Kidney epithelial cell (primary cell): ENCODE measurements at places on chromosomes 1 and 21. TPM values are rescaled to one million over a fixed set of nuclear protein-coding genes. Genes with fewer than 3 reads are reported as not detected.

The IQCC gene
- total RNA-seq, result 2.5 and 5.3 TPM in 2 replicates

The SDHB gene
- 109 and 122 TPM in 2 replicates for total RNA-seq

The CHAF1B gene
- 3.3 and 3.6 TPM in 2 replicates for total RNA-seq

The STRIP1 gene
- 32.9 and 41.0 TPM in 2 replicates for total RNA-seq

The NBPF1 gene
- total RNA-seq, result 50.3 and 50.6 TPM in 2 replicates

The TMEM240 gene
- 2.8 and 3.9 TPM in 2 replicates for total RNA-seq

The MAP1LC3C gene
- 0.27 TPM in 1 of 2 replicates, not detected in the other for total RNA-seq

The OR2L13 gene
- not detected in 2 replicates for total RNA-seq

The DNAJC16 gene
- total RNA-seq, result 21.7 and 31.7 TPM in 2 replicates

The KCND3 gene
- total RNA-seq, result under 0.01 TPM in 2 replicates

The ZNF683 gene
- total RNA-seq, result not detected in 2 replicates

The CAPN8 gene
- total RNA-seq, result not detected in 2 replicates

The FBLIM1 gene
- total RNA-seq, result 364 and 458 TPM in 2 replicates

The CAMK1G gene
- 0.14 and 0.21 TPM in 2 replicates for total RNA-seq

The AADACL3 gene
- not detected in 2 replicates for total RNA-seq

The MCOLN2 gene
- 0.46 and 0.55 TPM in 2 replicates for total RNA-seq

The HSF2BP gene
- total RNA-seq, result 3.4 and 3.5 TPM in 2 replicates

The LEMD1 gene
- total RNA-seq, result 4.3 and 5.1 TPM in 2 replicates

The AK4 gene
- total RNA-seq, result 15.4 and 25.2 TPM in 2 replicates

The TNFRSF25 gene
- total RNA-seq, result 18.2 and 20.2 TPM in 2 replicates

The SYNC gene
- total RNA-seq, result 2.7 and 3.8 TPM in 2 replicates

GRCh38 chr1:27099587-27100334 is 55.2 kb downstream of the SLC9A1 start:
- DNase-seq, result no peak

DNA sequence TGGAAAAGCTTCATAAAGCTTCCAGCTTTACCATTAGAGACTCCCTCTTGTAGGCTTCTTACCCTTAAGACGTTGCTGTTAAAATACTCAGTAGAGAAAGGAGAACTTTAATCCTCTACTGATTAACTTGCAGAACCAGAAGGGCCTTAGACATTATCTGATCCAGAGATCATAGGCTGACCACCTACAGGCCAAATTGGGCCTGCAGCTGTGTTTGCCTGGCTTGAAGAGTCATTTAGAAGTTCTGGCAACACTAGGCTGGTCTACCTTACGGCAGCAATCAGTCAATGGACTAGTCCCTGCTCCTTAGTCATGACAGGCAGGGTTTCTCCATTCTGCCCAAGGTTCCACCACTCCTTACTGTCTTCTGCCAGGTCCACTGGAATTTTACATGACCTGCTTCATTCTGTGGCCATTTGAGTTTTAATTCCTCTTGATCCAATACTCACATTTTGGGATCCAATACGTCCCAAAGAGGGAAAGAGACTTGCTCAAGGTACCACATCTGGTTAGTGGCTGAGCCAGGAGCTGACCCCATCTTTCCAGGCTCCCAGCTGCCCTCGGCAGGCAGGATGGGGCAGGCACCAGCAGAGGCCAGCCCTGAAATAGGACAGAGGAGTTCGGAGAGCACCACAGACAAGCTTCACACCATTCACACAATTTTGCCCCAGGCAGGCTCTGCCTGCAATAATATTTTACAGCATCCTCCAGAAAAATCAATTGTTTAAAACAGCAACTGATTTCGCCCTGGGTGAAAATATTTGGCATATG is 96.8 kb downstream of the TNR start:
- no peak for DNase-seq

DNA sequence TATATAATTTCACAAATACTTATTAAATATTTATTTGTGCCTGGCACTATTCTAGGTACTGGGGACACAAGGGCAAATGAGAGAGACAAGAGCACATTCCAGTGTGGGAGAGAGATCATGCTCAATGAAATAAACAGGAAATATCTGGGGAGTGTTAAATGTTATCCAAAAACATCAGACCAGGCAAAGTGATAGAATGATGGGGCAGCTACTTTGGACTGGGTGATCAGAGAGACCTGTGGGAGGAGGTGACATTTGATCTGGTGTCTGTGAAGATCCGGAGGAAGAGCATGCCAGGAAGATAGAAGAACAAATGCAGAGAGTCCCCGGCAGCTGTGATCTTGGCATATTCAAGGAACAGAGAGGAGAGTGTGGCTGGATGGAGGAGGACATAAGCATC is 27.5 kb upstream of the GNG12 start:
- no peak for DNase-seq

GRCh38 chr1:58881471-58881994 is 97.7 kb upstream of the JUN start:
- DNase-seq, result no peak

DNA sequence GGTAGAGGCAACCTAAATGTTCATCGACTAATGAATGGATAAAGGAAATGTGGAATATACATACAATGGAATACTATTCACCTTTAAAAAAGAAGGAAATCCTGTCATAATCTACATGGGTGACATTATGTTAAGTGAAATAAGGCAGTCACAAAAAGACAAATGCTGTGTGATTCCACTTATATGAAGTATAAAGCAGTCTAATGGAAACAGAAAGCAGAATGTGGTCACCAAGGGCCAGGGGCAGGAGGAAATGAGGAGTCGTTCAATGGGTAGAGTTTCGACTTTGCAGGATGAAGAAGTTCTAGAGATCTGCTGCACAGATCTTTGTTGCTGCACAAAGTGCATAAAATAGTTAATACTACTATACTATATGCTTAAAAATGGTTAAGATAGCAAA is 7.8 kb downstream of the DIPK1A start:
- no peak for DNase-seq

DNA sequence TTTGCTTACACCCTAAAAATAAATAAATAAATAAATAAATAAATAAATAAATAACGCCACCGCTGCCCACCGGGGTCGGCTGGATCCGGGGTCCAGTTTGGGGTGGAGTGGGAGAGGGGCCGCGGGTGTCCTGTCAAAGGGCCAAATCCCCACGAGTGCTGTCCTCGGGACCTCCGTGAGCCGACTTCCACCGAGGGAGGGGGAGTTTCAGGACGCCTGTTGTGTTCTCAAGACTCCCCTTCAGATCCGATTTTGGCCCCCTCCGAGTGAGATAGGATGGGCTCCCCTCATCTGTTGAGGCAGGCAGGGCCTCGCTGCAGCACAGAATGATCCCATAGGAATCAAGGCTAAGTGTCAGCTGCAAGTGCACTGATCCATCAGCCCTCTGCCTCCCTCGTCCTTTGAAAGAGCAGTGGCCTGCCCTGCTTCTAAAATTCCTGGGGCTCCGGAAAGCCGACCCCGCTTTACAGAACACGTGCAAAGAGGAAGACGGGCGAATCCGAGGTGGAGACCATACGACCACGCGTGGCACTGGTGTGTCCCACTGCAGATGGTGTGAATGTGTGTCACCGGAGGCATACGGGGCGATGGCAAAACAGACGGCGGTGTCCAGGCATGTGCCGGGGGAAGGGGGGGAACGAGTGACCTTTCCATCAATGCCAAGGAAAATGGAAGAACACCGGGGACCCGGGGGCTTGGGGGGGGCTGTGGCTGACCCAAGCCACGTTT is 3880.5 kb downstream of the SRGAP2C start:
- DNase-seq, result no peak

- DNase-seq, result peak; percentile 94
Observed at GRCh38 chr1:202235856-202236837, 42.5 kb downstream of the LGR6 start.

- no peak for DNase-seq
Observed at GRCh38 chr1:240070188-240070587, 21.5 kb upstream of the FMN2 start.

GRCh38 chr21:20527731-20528460 is 470.3 kb upstream of the NCAM2 start:
- no peak for DNase-seq

DNA sequence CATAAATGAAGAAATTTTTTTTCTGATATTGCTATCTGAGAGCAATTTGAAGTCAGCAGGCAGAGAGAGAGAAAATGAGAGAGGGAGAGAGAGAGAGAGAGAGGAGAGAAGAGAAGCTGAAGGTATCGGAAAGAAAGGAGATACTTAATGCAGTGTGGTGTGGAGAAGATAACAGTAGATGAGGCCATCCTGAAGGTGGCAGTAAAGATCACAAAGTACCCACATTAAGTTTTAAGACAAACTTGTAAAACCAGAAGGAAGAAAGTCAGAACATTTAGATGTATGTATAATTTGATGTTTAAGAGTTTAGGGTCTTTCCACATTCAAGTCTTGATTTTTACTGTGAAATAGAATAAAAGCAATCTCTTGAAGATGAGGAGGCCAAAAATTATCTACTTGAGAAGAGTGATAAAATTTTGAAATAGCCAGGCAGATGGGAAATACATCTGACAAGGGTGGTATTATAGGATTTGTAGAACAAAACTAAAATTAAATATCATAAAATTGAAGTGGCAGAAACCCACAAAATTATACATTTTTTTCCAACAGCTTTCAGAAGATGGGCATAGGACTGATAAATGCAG is 1753.4 kb downstream of the MRPL39 start:
- no peak for DNase-seq

- DNase-seq, result no peak
Observed at GRCh38 chr1:203351037-203351625, at the start of gene FMOD. Gene FMOD, minus strand, starts transcription at chr1:203351122. Its CDS starts 2,852 bp downstream, at chr1:203348270.

GRCh38 chr1:234433563-234434285 is 45.3 kb downstream of the TARBP1 start:
- DNase-seq, result peak; percentile 83

DNA sequence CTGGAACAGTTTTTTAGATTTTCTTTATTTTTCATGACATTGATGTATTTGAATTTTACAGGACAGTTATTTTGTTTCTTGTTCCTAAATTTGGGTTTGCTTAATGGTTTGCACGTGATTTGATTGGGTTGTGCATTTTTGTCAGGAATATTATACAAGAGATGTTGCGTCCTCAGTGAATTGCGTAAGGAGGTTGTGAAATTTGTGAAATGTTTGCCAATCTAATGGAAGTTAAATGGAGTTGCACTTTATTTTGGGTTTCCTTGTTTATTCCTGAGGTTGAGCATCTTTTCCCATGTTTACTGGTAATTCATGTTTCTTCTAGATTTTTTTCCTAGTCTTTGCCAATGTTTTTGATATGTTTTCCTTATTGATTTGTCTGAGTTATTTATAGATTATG is 19.9 kb downstream of the ZNF648 start:
- DNase-seq, result no peak

- no peak for DNase-seq
Observed at GRCh38 chr1:24415910-24416665, 486 bp downstream of the NIPAL3 start.

DNA sequence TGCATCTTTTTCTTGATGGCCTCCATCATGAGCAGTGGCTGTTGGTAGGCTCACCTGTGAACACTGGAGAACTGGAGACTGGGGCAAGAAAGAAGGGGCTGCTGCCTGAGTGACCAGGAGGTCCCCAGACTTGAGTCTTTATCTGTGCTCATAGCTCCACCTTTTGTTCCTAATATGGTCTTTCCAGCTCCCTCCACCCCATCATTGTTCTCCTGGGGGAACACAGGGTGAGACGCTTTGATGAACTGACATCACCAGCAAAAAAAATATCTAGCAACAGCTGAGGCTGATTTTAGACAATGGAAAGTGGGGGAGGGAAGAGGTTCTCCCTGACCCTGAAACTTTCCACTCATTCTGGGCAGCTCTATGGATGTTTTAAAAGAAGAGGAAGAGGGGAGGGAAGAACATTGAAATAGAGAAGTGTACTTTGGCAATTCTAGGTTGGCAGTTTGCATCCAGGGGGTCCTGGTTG is at the start of gene TPM3:
Gene TPM3 (minus strand): TSS at position 111 of the 472 bp plus-strand sequence. CDS start 82 bp downstream, at position 29.
- DNase-seq, result no peak

DNA sequence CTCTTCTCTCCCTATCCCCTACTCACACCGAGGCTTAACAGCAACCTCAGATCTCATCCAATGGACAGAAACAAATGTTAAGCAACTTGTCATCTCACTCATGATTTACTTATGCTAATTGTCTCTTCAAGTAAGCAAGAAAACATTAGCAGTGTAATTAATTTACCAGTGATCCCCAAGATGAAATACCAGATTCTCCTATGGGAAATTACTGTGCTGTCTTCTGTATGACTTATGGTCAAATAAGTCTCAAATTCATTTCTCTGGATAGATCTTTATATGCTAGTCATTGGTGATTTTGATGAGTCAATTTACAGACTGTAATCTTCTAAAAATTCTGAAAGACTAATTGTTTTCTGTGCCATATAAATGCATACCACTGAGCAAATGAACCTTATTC is 32.9 kb upstream of the L1TD1 start:
- DNase-seq, result no peak

GRCh38 chr1:21308330-21308729 is 18.1 kb upstream of the ECE1 start:
- no peak for DNase-seq

- DNase-seq, result no peak
Observed at GRCh38 chr1:17892851-17893250, 137.7 kb downstream of the ACTL8 start.

- no peak for DNase-seq
Observed at GRCh38 chr1:6123083-6123482, 57.0 kb downstream of the CHD5 start.

DNA sequence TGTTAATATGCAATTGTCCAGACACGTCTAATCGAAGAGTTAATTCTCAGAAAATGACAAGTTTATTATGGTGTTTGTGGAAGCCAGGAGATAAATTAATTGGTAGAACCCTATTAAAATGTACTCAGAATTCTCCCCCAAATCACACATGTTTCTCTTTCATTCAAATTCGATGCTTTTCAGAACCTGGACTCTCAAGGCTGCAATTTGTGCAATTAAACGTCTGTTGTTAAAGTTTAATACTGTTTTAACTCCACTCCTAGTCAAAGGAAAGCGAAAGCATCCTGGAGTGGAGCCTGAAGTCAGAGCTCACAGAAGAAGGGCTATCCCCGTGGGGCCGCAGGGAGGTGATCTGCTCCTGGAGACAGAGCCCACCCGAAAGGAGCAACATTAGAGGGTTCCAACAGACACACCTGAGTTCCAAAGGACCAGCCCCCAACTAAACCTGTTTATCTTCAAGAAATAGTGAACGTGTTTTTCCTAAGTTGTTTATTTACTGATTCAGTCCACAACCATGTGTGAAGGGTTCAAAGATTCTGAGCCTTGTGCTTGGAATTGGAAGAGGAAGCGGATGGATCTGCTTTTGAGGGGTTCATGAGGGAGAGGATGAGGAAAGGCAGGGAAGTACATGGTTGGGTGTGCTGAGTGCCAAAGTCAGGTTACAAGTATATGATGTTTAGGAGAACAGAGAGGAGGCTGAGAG is 68.0 kb upstream of the AKT3 start:
- no peak for DNase-seq

- no peak for DNase-seq
Observed at GRCh38 chr1:178959543-178960460, 65.9 kb upstream of the FAM20B start.

GRCh38 chr1:117286145-117286544 is 75.4 kb upstream of the VTCN1 start:
- no peak for DNase-seq

- DNase-seq, result no peak
Observed at GRCh38 chr1:167663002-167663772, 33.2 kb downstream of the RCSD1 start.

GRCh38 chr1:168833801-168834224 is 104.8 kb upstream of the DPT start:
- no peak for DNase-seq

GRCh38 chr1:22808676-22809483 is 98.2 kb downstream of the EPHB2 start:
- no peak for DNase-seq

- no peak for DNase-seq
Observed at GRCh38 chr1:225950905-225951497, 10.0 kb upstream of the LEFTY2 start.

GRCh38 chr1:66316464-66317247 is 217.3 kb upstream of the SGIP1 start:
- no peak for DNase-seq

GRCh38 chr1:35884934-35885333 is 1.9 kb downstream of the AGO1 start:
- DNase-seq, result no peak
